ENCODE measurements at places on chromosomes 7 and 10.

DNA sequence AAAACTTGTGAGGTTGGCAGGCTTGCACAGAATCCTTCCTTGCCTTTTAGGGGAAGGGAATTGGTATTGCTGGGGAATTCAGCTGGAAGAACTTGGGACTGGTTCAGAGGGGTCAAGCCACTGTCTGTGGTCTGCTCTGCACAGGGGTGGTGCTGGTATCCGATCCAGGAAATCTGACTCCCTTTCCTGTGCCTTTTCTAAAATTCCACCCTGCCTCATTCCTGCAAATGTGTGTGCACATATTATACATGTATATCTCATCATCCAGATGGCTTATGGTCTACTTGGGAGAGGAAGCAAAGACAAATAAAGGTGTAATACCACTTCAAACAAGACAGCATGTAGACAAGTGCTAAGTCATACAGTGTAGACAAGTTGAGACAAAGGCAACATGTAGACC lies 14.3 kb downstream of the UBTD1 start:
- DNase-seq: no peak

GRCh38 chr7:118369987-118370386 lies 145.5 kb downstream of the ANKRD7 start:
- DNase-seq: no peak

DNA sequence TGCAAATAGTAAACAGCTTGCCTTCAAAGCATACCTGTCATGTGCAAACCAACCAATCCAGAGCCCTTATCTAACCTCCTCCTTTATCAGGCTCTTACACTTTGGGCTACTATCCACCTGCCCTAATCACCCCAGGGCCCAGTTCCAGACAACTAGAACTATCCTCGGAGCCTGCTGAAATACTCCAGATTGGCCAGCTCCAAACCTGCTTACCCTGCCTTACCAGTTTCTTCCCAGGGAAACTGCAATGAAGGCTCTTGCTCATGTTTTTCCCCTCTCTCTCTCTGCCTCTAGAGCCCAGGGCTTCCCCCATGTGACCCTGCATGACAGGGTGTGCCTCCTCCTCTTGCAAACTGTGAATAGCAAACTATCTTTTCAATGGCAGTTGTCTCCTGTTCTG lies 81.4 kb upstream of the CAPZA2 start:
- no peak for DNase-seq

DNA sequence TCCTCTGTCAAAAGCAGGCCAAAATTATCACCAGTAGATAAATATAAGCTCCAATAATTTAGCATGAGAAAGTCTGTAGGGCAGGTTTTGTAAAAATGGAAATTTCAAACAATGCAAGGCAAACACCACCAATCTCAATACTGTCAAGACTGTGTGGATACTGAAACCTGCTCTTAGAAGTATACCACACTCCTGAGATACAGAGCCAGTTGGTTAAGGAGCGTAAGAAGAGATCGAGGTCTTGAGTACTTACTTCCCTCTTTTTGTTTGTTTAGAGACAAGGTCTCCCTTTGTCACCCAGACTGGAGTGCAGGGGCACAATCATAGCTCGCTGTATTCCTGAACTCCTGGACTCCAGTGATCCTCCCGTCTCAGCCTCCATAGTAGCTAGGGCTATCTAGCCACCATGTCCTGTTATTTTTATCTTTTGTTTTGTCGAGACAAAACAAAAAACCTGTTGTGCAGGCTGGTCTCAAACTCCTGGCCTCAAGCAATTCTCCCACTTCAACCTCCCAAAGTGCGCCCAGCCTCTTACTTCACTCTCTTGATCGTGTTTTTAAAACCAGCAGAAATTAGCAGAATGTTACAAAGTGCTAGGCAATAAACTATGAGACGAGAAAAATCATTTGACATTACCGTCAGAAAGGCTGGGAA lies 205.7 kb downstream of the PARD3 start:
- no peak for DNase-seq

DNA sequence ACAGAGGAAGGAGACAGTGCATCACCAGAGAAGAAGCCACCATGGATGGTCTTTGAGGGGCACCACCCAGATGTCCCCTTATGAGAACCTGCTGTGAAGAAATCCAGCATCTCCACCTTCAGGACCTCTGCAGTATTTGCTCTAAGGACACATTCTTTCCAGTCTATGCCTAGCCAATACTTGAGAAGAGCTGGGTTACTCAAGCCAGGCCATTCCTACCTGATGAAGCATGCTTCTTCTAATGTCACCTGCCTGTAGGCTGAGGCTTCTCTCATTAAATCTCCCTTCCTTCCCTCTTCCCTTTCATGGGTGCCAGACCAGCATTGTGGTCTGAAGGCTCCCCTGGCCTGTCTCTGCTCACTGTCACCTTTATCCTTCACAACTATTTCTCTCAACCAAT lies 654.5 kb upstream of the AUTS2 start:
- DNase-seq: no peak

GRCh38 chr10:132197271-132198067 lies 10.7 kb downstream of the DPYSL4 start:
- DNase-seq: no peak

GRCh38 chr7:105788356-105788755 lies 88.0 kb downstream of the ATXN7L1 start:
- no peak for DNase-seq

GRCh38 chr10:21727452-21728168 lies 193.6 kb downstream of the MLLT10 start:
- no peak for DNase-seq

DNA sequence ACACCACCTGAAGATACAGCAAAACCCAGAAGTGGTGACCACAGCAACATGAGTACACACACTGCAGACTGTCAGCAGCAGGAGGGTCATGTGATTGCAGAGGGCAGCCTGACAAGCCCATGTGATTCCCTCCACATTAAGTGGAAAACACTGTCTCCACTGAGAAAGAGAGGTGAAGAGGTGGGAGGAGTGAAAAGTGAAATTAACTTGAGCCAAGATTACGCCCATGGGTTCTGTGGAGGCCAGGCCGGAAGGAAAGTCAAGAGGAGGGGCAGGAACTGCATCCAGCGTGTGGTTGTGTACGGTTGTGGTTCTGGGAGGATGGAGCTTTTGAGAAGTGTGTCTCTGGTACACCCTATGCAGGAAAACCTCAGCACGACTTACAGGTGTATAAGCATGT lies 138.5 kb downstream of the PLXNA4 start:
- DNase-seq: no peak

GRCh38 chr10:114515298-114515914 lies 111.1 kb upstream of the AFAP1L2 start:
- DNase-seq: no peak

GRCh38 chr7:112263519-112263918 lies 57.0 kb downstream of the ZNF277 start:
- no peak for DNase-seq

DNA sequence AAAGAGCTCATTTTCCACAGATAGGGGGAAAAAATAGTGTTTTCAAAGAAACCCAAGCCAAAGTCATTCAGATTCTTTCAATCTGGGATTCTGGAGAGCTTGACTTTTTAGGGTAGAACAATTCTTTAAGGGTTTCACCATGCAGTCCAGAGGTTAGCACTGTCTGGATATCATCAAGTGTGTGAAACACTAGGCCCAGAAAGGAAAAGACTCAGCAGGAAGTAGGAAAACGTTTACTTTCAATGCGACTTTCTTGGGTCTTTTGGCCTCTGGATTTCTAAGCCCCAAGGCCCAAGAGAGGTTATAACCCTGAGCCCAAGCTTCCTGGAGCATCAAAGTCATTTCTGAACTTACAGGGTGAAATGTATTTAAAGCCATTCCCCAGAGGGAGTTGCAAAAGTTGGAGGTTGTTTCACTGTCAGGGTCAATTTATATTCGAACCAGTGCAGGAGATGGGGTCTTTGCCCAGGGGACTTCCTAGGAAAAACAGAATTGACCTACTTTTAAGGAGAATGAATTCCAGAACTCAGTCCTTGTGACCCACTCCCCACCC lies 158.0 kb downstream of the C7orf25 start:
- no peak for DNase-seq

DNA sequence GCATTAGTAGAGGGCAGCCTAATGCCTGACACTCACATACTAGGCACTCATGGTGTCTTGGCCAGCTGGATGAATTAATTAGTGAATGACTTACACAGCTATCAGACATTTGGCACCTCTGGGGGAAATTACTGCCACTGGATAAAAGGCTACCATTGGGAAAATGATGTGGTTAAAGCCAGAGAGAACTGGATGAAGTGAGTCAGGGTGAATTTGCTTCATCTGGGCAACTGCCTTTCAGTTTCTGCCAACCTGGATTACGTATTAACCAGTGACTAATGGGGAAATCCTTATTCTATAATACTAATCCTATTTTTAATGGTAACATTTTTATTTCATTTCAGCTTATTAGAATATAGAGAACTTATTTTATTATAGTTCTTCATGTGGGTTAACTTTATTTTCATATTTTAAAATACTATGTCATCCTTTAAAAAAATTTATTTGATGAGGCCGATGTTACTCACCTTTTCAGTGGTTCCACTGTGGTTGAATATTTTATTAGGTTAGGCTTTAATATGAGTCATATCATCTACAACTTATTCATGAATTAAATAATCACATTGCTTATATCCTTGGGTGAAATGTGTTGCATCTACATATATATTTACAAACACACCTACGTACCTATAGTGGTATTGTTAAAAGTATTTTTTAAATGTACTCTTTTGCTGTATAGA lies 85.6 kb upstream of the CAPZA2 start:
- DNase-seq: no peak

DNA sequence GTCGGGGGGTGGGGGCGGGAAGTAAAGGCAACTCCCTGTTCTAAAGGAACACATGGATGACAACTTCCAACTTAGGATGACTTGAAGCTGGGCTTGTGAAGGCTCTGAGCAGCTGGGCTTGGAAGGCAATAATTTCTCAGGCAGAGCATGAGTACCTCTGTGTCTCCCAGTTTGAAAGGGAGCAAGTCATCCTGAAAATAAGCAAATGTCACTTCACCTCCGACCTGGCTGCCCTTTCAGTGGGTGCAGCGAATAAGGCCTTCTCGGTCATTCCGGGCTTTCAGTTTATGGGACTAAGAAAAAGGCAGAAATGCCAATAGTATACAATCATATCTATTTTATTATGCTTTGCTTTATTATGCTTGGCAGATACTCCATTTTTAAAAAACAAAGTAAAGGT lies 15.3 kb upstream of the ADAMTS14 start:
- DNase-seq: no peak

- DNase-seq: no peak
Measured at GRCh38 chr10:7152982-7153381, 257.9 kb downstream of the SFMBT2 start.

DNA sequence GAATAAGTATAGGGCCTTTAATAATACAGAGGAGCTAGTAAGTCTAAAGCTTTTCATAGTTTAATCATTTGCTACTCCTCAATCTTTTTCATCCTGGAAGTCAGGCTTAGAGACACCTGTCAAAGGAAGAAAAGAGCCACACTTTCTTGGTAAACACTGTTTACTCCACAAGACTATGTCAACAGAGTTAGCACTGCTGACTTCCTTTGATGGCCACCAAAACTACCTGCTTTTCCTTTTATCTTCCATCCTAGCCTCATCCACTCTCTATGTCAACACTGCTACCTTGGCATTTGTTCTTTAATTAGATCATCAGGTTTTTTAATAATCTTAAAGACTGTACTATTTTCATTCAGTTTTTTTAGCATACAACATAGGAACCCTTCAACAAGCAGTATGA lies 106.2 kb downstream of the ELAPOR2 start:
- DNase-seq: no peak

GRCh38 chr7:43105521-43106120 lies 6.8 kb upstream of the HECW1 start:
- no peak for DNase-seq

DNA sequence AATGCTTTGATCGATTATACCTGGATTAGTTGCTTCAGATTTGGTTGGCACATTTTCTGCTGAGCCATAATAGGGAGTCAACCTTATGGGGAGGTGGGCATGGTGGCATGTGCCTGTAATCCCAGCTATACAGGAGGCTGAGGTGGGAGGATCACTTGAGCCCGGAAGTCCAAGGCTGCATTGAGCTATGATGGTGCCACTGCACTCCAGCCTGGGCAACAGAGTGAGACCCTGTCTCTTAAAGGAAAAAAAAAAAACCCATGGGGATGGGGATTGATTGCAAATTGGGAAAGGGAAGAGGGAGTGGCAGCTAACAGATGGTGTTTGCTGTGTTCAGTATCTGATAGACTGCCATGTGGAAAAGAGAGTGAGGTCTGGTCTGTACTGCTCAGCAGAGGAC lies 11.1 kb downstream of the STK17A start:
- no peak for DNase-seq

DNA sequence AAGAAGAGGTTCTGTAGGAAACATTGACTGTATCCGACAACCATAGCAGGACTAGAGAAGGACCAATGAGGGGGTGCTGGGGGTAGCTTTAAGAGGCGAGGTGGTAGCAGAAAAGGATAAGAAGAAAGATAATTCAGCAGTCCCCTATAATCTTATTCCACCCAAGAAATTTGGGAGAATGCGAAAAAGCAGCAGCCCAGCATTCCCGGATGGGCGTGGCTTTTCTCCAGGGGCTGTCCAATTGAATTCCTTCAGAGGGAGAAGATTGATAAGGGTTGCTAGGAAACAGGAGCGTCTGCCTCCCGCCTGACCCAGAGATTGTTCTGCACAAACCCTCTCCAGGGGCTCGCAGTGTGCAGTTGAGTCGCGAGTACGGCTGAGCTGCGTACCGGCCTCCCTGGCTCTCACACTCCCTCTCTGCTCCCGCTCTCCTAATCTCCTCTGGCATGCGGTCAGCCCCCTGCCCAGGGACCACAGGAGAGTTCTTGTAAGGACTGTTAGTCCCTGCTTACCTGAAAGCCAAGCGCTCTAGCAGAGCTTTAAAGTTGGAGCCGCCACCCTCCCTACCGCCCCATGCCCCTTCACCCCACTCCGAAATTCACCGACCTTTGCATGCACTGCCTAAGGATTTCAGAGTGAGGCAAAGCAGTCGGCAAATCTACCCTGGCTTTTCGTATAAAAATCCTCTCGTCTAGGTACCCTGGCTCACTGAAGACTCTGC lies at the start of gene GRM3:
TSS of gene GRM3 (plus strand) at position 349 of the 721 bp plus-strand sequence. CDS start 121,237 bp downstream, outside the sequence.
- DNase-seq: no peak

DNA sequence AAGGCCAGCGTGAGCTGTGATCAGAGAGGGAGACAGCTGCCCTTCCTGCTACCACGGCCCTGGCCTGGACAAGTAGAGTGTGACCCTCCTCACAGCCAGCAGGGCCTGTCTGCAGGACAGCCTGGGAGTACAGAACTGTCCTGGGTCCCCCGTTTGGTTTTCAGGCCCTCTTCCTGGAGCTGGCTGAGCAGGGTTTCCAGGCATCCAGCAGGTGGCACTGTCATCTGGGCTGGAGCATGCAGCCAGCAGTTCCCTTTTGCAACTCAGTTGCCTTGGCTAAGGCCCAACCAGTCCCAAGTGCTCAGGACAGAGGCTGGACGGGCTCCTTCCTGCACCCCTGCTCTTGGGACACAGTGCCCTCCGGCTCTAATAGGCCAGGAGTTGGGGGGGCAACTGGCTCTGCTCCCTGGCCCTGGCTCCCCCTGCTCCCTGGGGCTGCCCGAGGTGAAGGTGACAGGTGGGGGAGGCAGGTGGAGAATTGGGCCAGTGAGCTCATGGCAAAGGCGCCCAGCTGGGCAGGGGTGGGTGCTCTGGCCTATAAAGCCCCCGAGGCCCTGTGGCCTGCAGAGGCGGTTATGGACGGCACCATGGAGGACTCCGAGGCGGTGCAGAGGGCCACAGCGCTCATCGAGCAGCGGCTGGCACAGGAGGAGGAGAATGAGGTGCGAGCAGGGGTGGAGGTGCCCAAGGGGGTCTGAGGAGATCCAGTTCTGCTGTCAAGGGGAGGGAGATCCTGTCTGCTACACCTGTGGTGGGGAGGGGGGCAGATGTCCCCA lies at the start of gene ANKRD2:
TSS of gene ANKRD2 (plus strand) at position 566 of the 776 bp plus-strand sequence. CDS start at position 576, 10 bp downstream.
- peak; percentile 43 for DNase-seq

- DNase-seq: no peak
Measured at GRCh38 chr7:137718355-137718754, 128.4 kb downstream of the DGKI start.

GRCh38 chr7:90886416-90886815 lies 290.3 kb downstream of the CDK14 start:
- DNase-seq: no peak
